ENCODE measurements at places on chromosomes 3 and 15. TPM values are rescaled to one million over a fixed set of nuclear protein-coding genes. Genes with fewer than 3 reads are reported as not detected.

LRRC34 gene
- 2.7 TPM for polyA plus RNA-seq

SEMA3G gene
- polyA plus RNA-seq = 1.0 TPM

GRCh38 chr15:75420698-75421097 is 30.8 kb downstream of the SIN3A start:
- no peak for DNase-seq

GRCh38 chr15:90887037-90887481 is 2.8 kb downstream of the FES start:
- DNase-seq = peak; percentile 76

DNA sequence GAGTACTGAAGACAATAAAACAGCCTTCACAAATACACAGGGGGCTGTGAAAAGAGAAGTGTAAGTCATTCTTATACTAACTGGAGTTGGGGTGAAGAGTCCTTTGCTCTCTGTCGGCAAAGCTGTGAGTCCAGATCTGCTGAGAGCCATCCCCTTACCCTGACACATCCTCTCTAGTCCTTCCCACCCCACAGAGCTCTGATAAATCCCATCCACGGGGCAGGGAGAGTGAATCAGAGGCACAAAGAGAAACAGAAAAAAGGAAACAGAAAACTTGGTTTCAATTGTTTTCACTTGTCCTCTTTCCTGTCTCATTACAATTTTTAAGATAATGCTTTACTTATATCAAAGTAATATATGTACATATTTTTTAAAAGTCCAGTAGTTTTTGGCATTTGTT is 18.2 kb upstream of the ZNF639 start:
- no peak for DNase-seq

GRCh38 chr15:62828364-62828763 is 214.2 kb upstream of the TPM1 start:
- DNase-seq = no peak

Data from spleen (tissue), 13 donors.